ENCODE measurements at places on chromosomes 1 and 21. TPM values are rescaled to one million over a fixed set of nuclear protein-coding genes. Genes with fewer than 3 reads are reported as not detected.

FCRL5 gene
- not detected for total RNA-seq

NTMT2 gene
- total RNA-seq, result 0.41 TPM

IFI16 gene
- 15.5 TPM for total RNA-seq

GRCh38 chr1:94660994-94661393 lies 119.4 kb upstream of the F3 start:
- no peak for DNase-seq

Data from frontal cortex (tissue), 4 donors.